ENCODE measurements at places on chromosomes 1 and 21.

- ATAC-seq, result no peak
Measured at GRCh38 chr1:7705048-7705907, 65.8 kb upstream of the VAMP3 start.

DNA sequence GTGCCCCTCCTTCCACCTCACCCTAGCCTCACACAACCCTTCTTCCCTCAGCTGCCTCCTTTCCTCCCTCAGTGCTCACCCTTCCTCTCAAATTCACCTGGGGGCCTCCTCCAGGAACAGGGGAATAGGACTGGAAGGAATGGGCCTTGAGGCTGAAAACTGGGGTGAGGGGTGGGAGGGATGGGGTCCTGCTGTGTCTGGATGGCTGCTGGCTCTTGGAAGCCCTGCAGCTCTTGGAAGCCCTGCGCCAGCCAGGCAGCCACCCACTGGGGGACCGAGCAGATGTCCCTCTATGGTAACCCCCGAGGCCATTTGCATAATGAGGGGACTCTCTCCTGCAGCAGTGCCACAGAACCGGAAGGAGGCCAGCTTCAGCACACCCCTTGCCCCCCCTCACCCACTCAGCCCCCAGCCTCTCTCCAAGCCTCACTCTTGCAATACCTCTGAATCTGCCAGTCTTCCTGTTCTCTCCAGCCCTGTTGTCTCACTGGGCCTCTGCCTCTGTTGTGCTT lies 85.2 kb downstream of the KIRREL1 start:
- no peak for ATAC-seq

GRCh38 chr1:213171711-213172110 lies 120.7 kb downstream of the RPS6KC1 start:
- no peak for ATAC-seq

GRCh38 chr1:207282496-207283380 lies 38.7 kb upstream of the CD55 start:
- no peak for ATAC-seq

GRCh38 chr1:51738681-51739080 lies 121.8 kb downstream of the OSBPL9 start:
- ATAC-seq, result no peak

GRCh38 chr1:185409345-185409744 lies 92.3 kb upstream of the IVNS1ABP start:
- no peak for ATAC-seq

GRCh38 chr21:45954261-45954660 lies 27.3 kb upstream of the COL6A1 start:
- no peak for ATAC-seq

DNA sequence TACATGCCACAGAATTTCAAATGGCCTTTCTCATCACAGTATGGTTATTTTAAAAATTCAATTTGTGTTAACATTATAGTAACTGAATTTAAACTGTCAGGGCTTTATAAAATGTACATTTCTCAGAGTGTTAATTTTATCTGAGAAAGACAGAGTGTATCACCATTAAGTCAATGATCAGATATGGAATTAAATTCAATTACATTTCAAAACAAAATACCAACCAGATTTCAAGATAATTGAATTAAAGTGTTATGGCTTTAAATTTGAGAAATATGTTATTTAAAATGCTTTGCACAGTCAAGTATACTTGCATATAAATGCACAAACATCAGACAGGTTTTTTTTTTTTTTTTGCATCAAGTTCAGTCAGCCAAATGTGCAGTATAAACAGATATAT lies 1574.4 kb downstream of the BRINP3 start:
- no peak for ATAC-seq

GRCh38 chr21:42768324-42769121 lies 110.8 kb downstream of the WDR4 start:
- no peak for ATAC-seq

- peak; percentile 61 for ATAC-seq
Measured at GRCh38 chr1:70319750-70320149, 34.8 kb downstream of the ANKRD13C start.

DNA sequence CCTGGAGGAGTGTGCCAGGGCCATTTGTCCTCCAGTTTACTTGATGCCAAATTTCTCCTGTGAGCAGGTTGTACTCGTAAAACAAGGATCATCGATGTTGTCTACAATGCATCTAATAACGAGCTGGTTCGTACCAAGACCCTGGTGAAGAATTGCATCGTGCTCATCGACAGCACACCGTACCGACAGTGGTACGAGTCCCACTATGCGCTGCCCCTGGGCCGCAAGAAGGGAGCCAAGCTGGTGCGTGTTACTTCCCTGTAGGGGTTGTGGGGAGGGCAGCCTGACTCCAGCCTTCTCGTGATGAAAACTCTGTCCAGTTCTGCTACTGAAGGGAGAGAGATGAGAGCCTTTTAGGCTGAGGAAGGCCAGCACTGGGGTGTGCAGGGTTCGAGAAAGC lies 2.2 kb downstream of the RPS8 start:
- no peak for ATAC-seq

GRCh38 chr1:28592321-28593071 lies 431 bp downstream of the RAB42 start:
- peak; percentile 65 for ATAC-seq

- ATAC-seq, result peak; percentile 58
Measured at GRCh38 chr1:35288761-35289160, 20.3 kb downstream of the ZMYM4 start.

Measured in SK-N-SH treated with all-trans-retinoic acid at 6 μM for 48 hours (cell line).